Spinal cord (tissue), 10 donors: ENCODE measurements at places on chromosomes 4 and X.

DNA sequence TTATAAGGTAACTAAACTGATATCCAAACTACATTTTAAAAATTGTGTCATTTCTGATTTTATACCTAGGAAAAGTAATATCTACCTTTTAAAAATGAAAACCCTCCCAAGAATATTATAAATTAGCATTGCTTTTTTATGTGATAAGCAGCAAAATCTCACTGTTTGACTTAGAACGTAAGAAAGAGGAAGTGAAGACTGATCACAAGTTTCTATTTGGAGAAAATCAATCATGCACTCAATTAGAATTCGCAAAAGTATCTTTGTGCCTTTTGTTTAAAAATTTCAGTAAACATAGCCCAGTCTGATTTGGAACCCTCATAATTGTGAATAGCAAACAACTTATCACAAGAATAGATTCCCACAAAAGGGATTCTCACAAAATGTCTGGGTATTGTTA, 142.7 kb downstream of the TENM3 start:
- no peak for DNase-seq

- DNase-seq: no peak
Measured at GRCh38 chr4:153974452-153974851, 185.6 kb upstream of the SFRP2 start.

- DNase-seq: no peak
Measured at GRCh38 chr4:139171876-139172691, 4.9 kb downstream of the ELF2 start.

GRCh38 chr4:90209922-90210321, 82.7 kb downstream of the CCSER1 start:
- DNase-seq: peak; percentile 9
